ENCODE measurements at places on chromosomes 3 and 15.

- DNase-seq = no peak
These were observed 514.4 kb upstream of the ZNF385D start for GRCh38 chr3:22265403-22265802.

DNA sequence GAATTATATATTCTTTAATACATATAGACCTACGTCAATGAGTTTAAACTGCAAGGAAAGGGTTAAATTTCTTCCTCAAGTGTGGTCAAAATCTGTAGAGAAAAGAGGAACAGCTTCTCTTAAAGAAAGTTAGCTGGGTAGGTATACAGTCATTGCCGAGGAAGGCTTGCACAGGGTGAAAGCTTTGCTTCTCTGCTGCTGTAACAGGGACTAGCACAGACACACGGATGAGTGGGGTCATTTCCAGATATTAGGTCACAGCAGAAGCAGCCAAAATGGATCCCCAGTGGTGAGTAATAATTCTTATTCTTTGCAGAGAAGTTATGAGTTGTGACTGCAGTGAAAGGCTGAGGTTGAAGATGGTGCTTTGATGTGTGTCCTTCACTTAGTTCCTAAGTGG lies at the start of gene CD86:
TSS of gene CD86 (plus strand) at position 148 of the 400 bp plus-strand sequence. CDS start at position 276, 128 bp downstream.
- DNase-seq = no peak

GRCh38 chr3:180306155-180306554 lies 269.4 kb upstream of the PEX5L start:
- DNase-seq = no peak

- DNase-seq = no peak
These were observed 1.1 kb downstream of the EDEM1 start for GRCh38 chr3:5188419-5189221.

DNA sequence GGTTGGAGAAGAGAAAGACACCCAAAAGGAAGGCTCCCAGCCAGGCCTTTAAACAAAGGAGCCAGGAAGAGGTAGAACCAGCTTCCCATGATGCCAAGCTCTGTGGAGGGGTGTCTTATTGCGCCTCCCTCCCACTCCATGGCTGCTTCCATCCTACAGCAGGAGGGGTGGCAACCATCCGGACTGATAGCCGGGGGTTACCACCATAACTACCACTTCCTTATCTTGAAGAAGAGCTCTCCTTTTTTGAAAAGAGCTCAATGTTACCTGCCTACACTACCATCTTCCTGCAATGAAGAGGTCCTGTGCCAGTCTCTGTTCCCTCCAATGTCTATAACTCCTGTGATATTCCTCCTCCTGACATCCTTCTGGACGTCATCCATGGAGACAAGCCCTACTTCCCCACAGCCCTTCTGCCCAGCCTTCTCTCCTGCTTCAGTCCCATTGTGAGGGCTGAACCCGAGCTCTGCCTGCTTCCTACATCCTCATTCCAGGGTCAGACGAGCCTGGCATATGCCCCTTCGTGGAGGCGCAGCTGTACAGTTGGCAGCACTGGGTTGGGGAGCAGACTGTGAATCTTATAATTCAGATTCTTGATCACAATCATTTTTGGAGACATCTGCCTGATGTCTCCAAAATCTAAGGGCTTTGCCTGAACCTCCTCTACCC lies 8.5 kb downstream of the CCDC9B start:
- no peak for DNase-seq

- DNase-seq = no peak
These were observed 101.2 kb downstream of the LPP start for GRCh38 chr3:188255190-188255589.

GRCh38 chr15:33646744-33647143 lies 321.6 kb upstream of the CHRM5 start:
- DNase-seq = no peak

DNA sequence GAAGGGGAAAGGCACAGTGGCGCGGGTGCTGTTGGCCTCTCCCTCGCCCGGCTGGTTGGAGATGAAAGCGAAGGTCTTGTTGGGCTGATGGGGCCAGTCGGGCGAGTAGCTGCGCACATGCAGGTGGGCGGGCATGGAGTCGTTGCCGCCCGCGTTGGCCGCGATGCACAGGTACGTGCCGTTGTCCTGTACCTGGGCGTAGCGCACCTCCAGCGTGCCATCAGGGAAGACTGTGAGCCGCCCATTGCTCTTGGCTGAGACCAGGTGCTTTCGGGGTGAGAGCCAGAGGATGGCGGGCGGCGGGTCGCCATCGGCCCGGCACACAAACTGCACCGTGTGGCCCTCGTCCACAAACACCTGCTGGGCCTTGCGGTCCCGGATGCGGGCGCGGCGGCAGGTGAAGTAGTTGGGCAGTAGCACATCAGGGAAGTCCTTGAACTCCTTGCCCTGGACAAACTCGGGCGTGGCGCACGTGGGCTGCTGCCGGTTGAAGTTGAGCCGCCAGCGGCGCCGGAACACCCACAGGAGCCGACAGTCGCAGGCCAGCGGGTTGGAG lies 18.4 kb downstream of the LINGO1 start:
- no peak for DNase-seq

GRCh38 chr3:149936812-149937230 lies 33.9 kb downstream of the PFN2 start:
- DNase-seq = no peak

- no peak for DNase-seq
These were observed 203.7 kb downstream of the SLC9A9 start for GRCh38 chr3:143644370-143645089.

- DNase-seq = no peak
These were observed 194.7 kb upstream of the NANOGP8 start for GRCh38 chr15:35279811-35280210.

DNA sequence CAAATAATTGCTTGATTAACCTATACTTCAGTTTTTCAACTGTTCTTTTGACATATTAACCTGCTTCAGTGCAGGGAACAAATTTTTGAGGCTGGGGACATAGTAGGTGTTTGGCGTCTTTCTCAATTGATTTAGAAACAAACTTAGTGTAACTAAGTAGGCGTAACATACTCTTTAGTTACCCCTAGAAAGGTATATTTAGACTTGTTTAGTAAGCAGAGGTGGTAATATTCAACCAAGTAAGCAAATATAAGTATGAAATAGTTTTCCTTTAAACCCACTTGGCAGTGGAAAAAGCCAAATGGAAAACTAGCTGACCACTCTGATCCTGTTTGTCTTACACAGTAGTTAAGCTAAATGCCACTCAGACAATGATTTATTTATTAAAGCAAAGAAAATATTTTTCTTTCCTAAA lies 113.2 kb downstream of the MBNL1 start:
- DNase-seq = no peak

DNA sequence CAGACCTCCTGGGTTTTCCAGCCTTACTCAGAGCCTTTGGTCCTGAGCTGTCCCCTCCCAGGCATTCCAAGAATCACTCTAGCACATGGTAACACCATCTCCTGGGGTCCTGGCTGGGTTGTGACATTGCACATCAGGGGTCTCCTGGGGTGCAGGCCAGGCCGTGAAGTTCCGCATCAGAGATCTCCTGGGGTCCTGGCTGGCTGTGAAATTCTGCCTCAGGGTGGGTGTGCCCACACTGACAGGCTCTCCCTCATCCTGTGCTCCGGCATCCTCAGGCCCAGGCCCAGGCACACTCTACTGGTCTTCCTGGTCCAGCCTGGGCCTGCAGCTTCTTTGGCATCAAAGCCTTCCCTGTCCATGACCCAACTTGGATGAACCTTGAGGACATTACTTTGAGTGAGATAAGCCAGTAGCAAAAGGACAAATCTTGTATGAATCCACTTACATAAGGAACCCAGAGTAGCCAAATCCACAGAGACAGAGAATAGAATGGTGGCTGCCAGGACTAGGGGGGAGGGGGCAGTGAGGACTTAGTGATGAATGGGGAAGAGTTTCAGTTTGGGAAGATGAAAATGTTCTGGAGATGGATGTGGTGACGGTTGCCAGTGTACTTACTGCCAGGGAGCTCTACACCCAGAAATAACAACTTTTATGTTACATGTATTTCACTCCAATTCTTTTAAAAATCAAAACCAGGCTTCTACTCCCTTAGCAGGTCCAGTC lies 49.1 kb upstream of the KLF13 start:
- DNase-seq = no peak

- DNase-seq = no peak
These were observed 93.5 kb downstream of the CORO2B start for GRCh38 chr15:68672251-68672650.

DNA sequence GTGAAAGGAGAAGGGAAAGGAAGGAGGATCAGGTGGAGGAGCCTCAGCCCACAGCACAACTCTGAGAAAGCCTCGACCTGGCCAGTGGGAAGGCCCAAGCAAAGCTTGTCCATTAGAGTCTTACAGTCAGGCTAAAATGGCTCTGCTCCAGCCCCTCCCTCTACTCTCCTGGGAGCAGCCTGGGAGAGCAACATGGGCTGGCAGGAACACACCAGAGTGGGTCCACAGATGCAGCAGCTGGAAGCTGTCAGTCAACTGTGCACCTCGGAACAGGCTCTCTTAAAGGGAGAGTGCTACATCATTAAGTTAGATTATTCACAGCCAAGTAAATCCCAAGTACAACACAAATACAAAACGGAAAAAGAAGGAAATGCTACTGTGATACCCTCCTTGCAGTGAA lies 98.0 kb upstream of the LIMD1 start:
- no peak for DNase-seq

- no peak for DNase-seq
These were observed 34.9 kb upstream of the SNRPA1 start for GRCh38 chr15:101329867-101330380.

GRCh38 chr3:37582086-37582485 lies 279.6 kb upstream of the CTDSPL start:
- DNase-seq = no peak

DNA sequence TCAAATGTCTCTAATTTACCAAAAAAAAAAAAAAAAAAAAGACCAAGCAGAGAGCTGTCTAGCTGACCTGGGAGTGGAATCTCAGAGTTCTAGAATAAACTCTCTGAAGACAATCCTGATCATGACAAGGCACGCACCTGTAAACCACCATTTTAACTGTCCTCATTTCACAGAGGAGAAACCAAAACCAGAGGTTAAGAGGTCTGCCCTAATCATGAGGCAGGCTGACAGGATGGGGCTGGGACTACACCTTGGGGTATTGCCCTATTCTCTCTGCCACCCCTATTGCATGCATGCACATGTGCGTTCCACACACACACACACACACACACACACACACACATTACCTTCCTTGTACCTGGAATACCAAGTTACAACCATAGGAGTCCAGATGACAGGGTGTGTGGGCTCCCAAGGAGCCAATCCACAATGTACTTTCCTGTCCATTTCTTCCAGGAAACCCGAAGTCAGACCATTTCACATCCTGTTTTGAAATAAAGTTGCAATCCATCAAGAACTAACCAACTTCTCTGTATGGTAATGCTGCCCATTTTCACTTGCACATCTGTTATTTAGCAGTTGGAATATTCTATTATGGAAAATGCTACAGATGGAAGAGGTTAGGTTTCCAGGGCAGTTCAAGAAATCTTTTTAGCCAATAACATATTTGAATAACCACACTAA lies 34.6 kb downstream of the HSPBAP1 start:
- no peak for DNase-seq

DNA sequence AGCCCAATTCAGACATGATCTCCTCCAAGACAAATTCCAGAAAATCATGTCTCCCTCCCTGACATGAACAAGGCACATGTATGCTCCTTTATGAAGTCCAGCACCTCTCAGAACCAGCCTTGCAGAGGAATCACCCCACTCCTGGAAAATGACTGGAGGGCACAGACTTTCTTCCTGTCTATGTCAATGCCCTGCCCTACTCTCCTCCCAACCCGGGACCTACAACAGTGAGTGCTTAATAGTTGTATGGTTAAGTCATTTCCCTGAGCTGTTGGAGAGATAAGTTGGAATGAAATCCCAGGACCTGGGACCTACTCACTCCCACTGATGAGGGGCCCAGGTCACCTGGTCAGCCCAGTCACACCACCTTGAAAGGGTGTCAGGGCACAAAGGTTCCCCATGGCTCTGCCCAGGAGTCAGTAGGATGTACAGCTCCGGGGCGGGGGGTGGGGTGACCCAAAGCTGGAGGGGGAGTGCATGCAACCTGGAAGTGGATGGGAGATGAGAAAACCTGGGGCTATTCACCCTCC lies 80.1 kb upstream of the HERC1 start:
- DNase-seq = no peak

DNA sequence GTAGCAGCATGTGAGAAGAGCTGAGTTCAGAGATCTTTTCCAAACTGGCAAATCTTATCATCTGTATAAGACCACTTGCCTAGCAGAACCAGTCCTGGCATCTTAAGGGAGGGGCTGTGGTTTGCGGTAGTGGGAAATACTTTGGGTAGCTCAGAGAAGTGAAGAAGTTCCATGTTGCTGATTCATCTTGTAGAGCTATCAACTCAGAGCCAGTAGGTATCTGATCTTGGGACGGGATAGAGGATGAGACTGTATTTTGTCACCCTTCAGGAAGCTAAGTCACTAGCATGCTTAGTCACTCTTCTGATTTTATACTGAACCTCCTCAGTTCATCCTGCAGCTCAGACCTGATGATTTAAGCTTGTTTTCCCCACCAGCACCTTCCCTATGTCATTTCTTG lies 211.4 kb downstream of the NR1D2 start:
- no peak for DNase-seq

DNA sequence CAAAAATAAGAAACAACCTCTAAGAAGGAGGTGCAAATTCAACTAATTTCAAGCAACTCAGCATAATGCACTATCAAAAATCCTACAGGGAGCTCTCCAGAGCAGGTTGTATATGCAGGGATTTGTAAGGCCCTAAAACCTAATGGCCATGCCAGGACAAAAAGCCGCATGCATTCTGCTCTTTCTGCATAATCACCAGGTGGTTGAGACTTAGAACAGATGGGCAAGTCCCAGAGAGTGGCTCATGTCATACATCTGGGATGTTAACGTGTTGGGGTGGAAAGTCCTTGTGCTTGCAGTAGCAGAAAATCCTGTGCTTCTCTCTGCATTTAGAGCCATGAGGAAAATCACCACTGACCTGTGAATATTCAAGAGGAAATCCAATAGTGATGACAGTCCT lies 1002.9 kb downstream of the AGBL1 start:
- DNase-seq = no peak

- no peak for DNase-seq
These were observed 208.7 kb downstream of the VGLL3 start for GRCh38 chr3:86782286-86782685.

- no peak for DNase-seq
These were observed 41.1 kb downstream of the TSC22D2 start for GRCh38 chr3:150449169-150449721.

GRCh38 chr15:69074001-69074842 lies 59.7 kb downstream of the NOX5 start:
- no peak for DNase-seq

DNA sequence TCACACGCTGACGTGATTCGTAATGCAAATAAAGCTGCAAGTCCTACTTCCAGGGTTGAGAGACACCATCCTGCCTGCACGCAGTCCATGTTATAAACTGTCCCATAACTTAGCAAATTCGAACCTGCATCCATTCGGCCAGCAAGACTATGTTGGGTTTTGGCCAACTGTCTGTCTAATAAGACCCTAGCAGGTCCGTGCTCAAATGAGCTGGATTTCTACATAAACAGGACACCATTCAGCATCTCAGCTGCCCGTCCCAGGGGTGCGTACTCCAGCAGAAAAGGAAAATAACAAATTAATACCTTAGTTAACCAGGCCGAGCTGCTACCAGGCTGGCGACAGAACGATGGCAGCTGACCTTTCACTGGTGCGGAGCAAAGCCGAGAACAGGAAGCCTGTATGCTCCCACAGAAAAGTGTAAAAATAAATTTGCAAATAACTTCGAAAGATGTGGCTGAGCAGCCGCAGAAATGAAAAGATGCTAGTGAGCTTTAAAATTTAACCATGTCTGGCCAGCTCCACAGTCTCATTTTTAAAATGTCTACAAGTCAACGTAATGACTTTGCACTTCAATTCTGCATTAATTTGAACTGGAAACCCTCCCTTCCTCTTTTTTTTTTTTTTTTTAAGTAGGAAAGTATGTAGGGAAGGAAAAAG lies 97.1 kb upstream of the SNRPA1 start:
- DNase-seq = no peak

Data from C1 segment of cervical spinal cord (tissue), 14 donors.